Placental epithelial cell (primary cell): ENCODE measurements at places on chromosomes 2 and 18. TPM values are rescaled to one million over a fixed set of nuclear protein-coding genes. Genes with fewer than 3 reads are reported as not detected.

The GKN1 gene
- not detected in 2 replicates for total RNA-seq

The HTR2B gene
- total RNA-seq = under 0.01 TPM in 1 of 2 replicates, not detected in the other

The ANKAR gene
- total RNA-seq = 4.7 and 8.6 TPM in 2 replicates

The SCTR gene
- not detected in 2 replicates for total RNA-seq

The ANKRD29 gene
- total RNA-seq = 0.11 and 0.39 TPM in 2 replicates

The GAREM2 gene
- total RNA-seq = 2.7 and 12.9 TPM in 2 replicates

The MTHFD2 gene
- 79.7 and 114 TPM in 2 replicates for total RNA-seq

The IL36G gene
- not detected in 2 replicates for total RNA-seq

The TSGA10 gene
- 2.9 and 6.7 TPM in 2 replicates for total RNA-seq

The TNS1 gene
- 5.5 and 6.3 TPM in 2 replicates for total RNA-seq
